ENCODE measurements at places on chromosomes 12 and 14. TPM values are rescaled to one million over a fixed set of nuclear protein-coding genes. Genes with fewer than 3 reads are reported as not detected.

The PLXNC1 gene
- 0.06 TPM for total RNA-seq

The RNF212B gene
- total RNA-seq = not detected

The ARMH4 gene
- 0.84 TPM for total RNA-seq

The LRRK2 gene
- 2.6 TPM for total RNA-seq

The NTS gene
- 57.2 TPM for total RNA-seq

Measured in A549 treated with CORT108297 at 1 μM for 4 hours (cell line).